ENCODE measurements at places on chromosomes 12 and 14.

- peak; percentile 15 for DNase-seq
Observed at GRCh38 chr14:64387232-64387781, 846 bp upstream of the MTHFD1 start.

- DNase-seq: no peak
Observed at GRCh38 chr12:56836317-56836716, 73.2 kb downstream of the HSD17B6 start.

DNA sequence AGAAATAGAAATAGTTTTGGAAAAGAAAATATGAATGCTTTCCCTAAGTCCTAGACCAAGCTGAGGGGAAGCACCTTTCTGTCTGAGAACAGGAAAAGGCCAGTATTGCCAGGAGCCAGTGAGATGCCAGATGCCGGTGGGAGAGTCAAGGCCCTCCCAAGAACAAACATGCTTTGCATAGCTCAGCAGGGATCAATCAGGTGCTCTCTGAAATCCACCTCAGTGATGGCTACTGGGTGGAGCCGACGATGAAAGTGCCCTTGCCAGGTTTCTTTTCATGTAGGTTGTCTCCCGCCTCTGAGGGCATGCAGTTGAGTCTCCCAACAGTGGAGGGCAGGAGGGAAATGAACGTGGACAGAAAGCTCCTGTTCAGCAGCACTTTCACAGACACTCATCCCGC lies 28.3 kb downstream of the DEGS2 start:
- peak; percentile 62 for DNase-seq

GRCh38 chr12:728781-729180 lies 23.6 kb upstream of the WNK1 start:
- DNase-seq: no peak

DNA sequence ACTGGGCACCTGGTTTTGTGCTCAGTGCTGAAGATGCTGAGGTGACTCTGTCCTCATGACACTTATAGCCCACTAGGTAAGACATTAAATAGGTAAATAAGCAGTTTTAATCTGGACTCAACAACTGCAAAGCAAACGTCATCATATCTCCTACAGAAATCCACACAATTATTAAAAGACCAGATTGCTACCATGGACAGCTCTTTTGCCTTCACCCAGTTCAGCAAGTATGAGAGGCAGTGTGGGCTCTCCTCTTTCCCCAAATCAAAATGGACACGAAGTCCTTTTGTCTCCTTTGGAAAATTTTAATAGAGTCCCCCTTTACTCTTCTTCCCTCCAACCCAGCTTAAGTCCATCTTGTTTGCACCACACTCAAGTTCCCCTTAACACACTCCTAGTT lies 171.1 kb downstream of the RPAP3 start:
- peak; percentile 53 for DNase-seq

DNA sequence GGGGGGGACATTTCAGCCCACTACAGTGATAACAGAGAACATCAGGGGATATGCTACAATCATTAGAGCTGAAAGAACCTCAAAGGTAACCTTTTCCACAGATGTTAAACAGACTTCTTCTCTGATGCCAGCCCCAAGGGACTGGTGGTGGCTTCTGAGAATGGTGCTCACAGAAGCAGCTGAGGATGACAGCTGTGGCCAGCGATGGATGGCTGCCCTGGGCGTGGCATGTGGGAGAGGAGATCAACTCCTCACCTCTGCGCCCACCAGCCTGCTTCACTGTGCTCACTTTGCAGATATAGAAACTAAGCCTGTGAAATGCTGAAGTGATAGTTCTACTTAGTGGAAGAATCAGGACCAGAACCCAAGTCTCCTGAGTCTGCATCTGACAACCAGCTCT lies 33.0 kb downstream of the FOXN3 start:
- DNase-seq: no peak

GRCh38 chr14:36979863-36980262 lies 192.5 kb downstream of the SLC25A21 start:
- no peak for DNase-seq

DNA sequence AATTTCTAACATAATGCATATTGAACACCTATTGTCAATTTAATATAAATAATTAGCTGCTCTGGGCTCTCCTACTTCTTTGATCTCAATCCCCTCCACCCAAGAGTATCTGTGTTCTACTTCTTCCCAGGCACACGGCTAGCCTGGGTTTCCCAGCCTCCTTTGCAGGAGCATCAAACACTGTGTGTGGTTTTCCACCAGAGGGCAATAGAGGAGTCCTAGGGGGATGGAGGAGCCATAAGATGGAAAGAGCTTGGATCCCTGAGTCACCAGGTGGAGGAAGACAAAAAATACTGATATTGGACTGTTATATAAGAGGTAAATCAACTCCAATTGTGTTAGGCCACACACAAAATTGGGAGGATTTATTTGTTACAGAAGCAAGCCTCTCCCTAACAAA lies 333.7 kb downstream of the GLT1D1 start:
- peak; percentile 34 for DNase-seq

- no peak for DNase-seq
Observed at GRCh38 chr14:90570461-90570860, 173.6 kb downstream of the CALM1 start.

DNA sequence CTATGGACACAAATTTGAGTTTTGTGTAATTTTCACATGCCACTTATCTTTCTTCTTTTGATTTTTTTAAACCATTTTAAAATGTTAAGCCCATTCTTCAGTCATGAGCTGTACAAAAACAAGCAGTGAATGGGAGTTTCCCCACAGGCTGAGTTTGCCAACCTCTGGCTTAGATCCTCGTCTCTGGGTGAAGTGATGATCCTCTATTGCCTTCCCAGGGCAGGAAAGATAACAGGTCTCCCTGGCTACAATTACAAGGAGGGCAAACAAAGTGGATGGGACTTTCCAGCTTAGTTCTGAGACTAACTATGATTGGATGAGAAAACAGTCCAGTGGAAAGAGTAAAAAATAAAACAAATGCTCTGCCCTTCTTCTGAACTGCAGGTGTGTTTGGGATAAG lies 203.7 kb downstream of the SPTSSA start:
- no peak for DNase-seq

- DNase-seq: no peak
Observed at GRCh38 chr12:132766380-132767085, 4.9 kb upstream of the ANKLE2 start.

GRCh38 chr14:71244341-71244740 lies 337.1 kb downstream of the PCNX1 start:
- DNase-seq: no peak

- no peak for DNase-seq
Observed at GRCh38 chr12:30144777-30145683, 361.3 kb upstream of the TMTC1 start.

- no peak for DNase-seq
Observed at GRCh38 chr14:90505531-90505930, 108.7 kb downstream of the CALM1 start.

DNA sequence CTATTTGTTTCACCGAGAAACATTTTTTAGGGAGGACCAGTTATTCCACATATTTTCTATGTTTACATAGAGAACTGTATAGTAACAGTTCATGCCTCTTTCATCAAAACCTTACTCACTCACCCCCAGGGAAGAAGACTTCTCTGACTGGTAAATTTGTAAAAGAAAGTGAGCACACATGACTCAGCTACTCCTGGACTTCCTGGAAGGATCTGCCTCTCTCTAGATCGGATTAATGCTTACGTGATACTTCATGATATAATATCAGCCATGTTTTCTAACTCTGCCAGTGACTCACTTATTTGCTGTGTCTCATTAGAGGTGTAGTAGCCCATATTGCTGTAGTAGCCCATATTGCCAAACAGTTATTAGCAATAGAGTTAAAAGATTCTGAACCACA lies 494.3 kb upstream of the ATXN7L3B start:
- DNase-seq: no peak

DNA sequence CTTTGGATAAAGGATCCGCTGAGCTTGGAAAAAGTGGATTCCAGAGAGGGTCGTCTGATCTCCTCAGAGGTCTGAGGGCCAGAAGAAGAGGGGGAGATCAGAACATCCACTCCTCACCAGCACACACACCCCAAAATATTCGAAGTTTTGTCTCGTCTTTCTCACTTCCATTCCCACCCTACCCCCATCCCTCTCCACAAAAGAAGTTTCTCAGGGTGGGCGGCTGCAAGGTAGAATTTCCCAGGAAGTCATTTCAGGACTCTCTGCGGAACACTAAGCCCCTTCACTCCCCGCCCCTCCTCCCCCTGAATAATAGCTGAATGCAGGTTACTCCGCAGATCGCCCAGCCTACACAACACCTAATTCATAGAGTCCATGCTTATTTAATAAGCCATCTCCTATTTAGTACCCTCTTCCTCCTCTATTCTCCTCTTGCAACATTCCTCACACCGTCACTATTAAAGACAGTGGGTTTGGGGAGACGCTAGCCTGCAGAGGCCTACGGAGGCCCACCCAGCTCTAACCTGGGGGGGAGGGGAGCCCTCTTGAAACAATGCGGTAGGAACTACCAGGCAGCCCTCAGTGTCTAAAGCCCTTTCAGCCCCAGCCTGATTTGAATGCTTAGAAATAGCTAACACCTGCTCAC lies 649 bp upstream of the SALL2 start:
- DNase-seq: peak; percentile 41

DNA sequence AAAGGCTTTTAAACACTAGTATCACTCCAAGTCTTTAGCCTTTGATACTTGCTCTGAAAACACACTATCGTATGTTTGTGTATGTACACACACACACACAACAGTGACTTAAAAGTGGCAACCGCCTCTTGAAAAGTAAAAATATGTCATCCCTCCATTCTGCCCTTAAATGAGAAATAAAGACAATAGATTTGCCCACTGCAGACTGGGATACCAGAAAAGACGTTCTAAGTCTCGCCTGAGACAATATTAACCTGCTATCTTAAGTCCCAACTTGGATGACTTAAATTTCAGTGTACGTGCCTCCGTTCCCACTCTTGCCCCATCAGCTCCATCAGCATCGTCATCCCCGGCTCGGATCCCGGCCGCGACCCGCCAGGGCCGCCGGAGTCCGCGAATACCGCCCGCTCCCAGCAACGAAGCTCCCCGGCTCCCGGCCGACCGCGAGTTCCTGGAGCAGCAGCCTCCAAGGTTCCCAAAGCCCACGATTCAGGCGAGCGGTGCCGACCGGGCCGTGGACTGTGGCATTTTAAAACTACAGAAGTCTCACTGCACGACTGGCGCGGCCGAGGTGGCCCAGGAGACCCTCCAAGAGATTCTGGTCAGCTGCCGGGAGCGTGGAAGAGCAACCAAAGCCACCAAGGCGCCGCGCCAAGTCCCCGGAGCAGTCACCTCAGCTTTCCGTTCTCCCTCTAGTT lies 2.8 kb upstream of the ARID2 start:
- peak; percentile 27 for DNase-seq

DNA sequence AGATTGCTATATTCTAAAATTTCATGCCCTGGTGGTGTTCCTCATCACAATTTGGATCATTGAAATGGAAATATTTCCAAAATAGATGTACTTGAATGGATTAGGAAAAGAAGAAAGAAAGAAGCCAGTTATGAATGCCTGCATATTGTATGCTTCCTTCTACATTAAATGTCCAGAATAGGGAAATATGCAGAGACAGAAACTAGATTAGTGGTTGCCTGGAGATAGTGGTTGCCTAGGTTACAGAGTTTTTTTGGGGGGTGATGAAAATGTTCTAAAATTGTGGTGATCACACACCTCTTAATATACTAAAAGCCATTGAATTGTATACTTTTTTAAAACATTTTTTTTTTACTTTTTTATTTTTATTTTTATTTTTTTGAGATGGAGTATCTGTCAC lies 18.0 kb downstream of the TUBA1A start:
- DNase-seq: no peak

DNA sequence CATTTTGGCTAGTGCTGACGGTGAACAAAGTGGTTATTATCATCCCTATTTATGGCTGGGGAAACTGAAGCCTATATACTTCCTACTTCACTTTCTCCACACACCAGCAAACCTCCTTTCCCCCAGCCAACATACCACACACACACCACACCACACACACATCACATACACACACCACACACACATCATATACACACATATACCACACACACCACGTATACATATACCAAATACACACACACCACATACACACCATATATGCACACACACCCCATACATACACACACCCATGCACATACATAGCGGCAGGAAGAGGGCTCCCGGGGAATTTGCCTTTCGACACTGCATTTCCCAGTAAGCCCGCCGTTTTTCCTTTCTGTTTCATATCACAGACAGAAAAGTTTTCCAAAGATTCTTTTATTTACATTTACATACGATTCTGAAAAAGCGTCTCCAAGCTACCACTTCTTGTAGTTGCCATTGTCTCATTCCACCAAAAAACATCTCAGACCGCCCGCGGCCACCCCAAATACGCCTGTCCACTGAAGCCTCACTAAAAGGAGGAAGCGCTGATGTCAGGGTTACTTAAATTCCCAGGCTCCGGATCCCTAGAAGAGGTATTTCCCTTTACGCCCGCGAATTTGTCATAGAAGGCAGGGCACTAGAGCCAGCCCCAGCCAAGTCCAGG lies 823 bp upstream of the RAB5B start:
- no peak for DNase-seq

- no peak for DNase-seq
Observed at GRCh38 chr14:47195582-47195981, 479.8 kb downstream of the MDGA2 start.

DNA sequence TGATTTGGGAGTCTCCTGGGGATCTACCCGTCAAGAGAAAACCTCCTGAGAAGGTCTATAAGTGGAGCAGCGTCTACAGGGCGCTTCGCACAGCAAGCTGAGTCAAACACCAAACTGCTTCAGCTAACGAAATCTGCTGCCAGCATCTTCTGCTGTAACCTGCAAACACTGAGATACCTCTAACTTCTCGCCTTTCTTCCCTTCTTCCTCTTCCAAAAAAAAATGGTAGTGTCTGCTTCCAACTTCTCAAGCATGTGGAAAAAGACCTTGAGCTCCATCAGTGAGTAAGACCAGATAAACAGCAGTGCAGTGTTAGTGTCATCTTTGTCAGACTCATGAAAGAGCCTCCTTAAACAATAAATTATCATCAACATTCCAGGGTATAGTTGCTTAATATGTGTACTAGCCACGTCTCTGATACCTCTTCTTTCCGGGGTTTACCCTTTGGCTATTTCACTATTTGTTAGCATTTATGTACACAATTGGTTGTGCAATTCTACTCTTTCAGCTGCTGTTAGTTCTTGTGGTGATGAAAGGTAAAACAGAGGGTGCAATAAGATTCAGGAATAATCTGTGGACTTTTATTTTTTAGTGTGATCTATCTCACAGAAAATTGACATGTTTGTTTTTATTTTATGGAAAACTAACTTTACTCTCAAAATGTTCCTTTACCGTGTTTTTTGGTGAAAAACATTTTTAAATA lies 81.6 kb downstream of the LLPH start:
- DNase-seq: no peak

All from iPS-NIHi11 (cell line).